ENCODE measurements at places on chromosomes 3 and 15.
A peak's percentile ranks its signal among the peaks of the same experiment; 100 is the strongest.

DNA sequence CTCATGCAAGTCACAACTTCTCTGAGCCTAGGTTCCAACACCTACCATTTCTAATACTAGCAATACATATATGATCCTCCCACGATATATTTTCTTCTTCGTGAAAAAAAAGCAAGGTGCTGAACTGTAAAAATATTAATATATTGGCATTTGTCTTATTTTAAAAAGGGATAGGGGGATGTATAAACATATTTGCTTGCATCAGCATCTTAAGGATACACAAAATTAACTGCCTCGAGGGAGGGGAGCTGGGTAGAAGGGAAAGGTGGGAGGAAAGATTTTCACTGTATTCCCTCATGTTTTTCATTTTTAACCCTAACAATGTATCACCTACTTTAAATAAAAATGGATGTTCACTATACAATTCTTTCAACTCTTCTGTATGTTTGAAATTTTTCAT, 1.3 kb downstream of the HACD2 start:
- no peak for DNase-seq

DNA sequence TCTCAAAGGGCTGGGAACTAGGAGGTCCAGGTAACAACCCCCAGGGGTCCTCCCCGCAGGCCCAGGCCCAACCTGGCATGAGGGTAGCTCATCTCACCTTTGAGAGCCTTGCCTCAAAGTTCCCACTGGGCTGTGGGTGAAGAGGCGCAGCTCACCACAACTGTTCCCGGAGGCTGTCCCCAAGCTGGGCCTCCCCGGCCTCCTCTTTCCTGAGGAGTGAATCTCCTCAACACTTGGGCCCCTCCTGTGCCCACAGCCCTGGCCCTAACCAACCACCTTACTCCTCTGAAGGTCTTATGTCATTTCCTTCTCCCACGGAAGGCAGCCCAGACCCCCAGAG, 27.5 kb upstream of the CORO2B start:
- DNase-seq: peak; percentile 58

- no peak for DNase-seq
These were observed 266.7 kb downstream of the SLCO3A1 start for GRCh38 chr15:92120094-92120795.

- no peak for DNase-seq
These were observed 33.2 kb downstream of the SLC12A8 start for GRCh38 chr3:125179143-125179883.

DNA sequence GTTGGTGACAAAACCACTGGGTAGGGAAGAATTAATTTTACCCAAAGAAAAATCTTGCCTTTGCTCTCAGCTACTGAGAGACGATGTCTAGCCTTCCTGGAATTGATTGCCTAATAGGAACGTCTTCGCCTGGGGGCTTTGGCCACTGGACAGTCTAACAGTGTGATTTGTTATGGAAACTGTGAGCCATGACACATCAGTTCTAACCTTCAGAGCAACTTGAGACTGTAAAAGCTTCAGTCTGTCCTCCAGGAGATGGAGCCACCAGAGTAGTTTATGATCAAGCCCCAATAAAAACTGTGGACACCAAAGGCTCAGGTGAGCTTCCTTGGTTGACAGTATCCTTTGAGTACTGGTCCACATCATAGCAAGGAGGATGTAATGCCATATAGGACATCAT, 235.8 kb upstream of the TMCO5A start:
- DNase-seq: no peak

DNA sequence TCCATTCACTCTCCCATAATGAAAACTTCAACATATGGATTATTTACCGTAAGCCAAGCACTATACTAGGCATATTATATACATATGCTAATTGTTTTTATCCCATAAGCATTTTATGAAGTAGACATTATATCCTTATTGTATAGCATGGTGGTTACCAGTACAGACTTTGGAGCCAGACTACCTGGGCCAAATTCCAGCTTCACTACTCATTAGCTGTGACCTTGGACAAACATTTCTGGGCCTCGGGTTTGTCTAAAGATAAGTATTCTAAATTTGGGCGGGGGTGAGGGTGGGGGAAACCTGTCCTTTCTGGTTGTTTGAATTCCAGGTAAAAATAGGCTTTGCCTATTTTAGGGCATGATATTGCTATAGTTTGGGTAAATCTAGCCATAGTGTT, 66.5 kb upstream of the P2RY1 start:
- DNase-seq: no peak

DNA sequence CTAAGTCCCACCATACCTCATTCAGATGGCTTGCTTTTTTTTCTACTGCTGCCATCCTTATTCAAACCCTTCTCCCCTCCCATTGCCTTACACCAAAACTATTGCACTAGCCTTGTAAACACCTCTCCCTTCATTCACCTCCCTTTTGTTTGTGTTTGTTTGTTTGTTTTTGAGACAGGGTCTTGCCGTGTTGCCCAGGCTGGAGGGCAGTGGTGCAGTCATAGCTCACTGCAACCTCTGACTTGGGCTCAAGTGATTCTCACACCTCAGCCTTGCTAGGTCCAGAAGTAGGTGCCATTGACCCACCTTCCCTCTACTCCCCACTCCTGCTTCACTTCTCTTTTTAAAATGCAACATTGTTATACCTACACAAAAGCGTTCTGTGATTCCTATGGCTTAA, 3.0 kb upstream of the STAG1 start:
- no peak for DNase-seq

DNA sequence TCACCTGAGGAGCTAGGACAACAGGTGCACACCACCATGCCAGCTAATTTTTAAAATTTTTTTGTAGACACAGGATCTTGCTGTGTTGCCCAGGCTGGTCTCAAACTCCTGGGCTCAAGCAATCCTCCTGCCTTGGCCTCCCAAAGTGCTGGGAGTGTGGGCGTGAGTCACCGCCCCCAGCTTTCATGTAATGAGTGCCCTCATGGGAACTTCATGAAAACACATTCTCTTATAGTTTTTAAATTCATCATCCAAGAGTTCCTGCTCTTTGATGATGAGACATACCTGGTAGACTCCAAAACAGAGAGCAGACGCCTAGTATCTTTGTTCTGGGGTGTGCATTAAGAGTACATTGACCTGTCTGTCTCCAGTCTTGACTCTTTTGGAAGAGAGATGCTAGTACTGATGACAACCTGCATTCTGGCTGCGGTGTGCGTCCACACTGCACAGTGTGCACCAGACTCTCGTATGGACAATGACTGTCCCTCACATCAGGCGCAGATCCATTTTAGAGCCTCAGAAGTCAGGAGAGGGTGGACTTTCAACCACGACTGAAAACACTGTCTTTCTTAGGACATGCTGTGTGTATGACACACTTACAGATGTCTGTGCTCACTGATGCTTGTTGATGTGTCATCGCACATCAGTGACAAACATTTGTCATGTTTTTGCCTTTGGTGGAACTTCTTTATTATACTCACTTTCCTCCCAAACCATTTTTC, 2.0 kb downstream of the NRROS start:
- DNase-seq: no peak

Data from cardiac septum (tissue), 1 donor.